Putamen (tissue), 1 donor: ENCODE measurements at places on chromosomes 2 and 18.

DNA sequence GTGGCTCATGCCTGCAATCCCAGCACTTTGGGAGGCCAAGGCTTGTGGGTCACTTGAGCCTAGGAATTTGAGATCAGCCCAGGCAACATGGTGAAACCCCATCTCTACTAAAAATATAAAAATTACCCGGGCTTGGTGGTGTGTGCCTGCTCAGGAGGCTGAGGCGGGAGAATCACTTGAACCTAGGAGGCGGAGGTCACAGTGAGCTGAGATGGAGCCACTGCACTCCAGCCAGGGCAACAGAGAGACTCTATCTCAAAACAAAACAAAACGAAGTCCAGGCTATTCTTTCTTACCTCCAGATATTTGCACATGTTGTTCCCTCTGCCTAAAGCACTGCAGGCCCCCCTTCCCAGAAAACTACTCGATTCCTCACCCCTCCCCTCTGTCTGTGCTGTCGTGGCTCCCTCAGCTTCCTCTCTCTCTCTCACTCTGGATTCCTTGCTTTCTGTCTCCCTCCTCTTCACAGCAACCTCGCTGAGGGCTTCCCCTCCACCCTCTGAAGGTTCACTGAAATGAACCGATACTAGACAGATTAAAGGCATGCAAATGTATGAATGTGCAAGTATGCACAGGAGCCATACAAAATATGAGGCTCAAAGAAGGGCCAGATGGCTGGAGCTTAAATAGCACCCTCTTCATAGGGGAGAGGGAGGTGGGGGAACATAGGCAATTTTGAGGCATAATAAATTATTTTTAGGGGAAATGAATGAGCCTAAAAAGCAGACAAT, 18.5 kb downstream of the TMEM177 start:
- DNase-seq: no peak

DNA sequence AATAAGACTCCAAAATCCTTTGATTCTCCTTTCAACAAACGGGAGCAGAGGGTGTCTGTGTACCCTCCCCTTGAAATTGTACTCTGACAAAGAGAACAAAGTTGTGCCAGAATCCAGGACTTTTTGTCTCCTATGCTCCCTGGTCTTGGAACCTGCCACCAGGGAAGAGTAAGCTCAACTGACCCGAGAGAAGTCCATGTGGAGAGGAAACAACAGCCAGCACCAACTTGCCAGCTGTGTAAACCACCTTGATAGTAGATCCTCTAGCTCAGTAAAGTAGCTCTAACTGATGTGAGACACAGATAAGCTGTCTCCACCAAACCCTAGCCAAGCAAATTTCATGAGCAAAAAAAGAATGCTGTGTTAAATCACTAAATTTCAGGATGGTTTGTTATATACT, 46.9 kb downstream of the LNPK start:
- no peak for DNase-seq

DNA sequence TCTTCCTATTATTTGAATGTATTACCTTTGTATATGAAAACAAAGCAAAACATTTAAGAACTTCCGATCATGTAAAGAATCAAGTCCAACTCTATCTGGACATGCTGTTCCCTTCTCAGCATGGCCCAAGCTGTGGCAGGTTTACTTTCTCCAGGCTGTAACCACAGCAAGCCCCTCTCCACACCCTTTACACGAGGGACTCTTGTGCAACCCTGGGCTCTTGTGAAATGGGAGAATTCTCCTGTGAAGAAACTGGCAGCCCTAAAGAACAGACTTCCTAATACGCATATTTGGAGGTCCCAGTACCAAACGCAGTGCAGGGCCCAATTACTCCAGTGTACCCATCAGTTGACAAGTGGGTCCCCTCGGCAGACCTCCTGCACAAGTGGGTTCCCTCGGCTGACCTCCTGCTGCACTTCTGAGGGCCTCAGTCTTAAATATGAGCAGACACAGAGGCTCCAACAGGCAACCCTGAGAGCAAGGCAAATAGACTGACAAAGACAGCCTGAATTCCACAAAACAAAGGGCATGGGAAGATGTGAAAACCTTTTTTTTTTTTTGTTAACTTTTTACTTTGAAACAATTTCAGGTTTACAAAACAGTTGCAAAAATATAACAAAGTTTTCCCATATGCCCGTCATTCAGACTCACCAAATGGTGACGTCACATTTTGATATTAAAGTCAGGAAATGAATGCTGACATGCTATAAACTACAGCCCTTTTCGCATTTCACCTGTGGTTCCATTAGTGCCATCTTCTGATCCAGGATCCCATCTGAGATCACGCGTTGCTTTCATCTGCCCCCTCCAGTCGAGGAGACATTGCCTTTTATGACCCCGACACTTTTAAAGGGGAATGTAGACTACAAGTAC, 78.2 kb downstream of the FBXO15 start:
- no peak for DNase-seq

- no peak for DNase-seq
These were observed 431.6 kb upstream of the VRK2 start for GRCh38 chr2:57614988-57615387.

DNA sequence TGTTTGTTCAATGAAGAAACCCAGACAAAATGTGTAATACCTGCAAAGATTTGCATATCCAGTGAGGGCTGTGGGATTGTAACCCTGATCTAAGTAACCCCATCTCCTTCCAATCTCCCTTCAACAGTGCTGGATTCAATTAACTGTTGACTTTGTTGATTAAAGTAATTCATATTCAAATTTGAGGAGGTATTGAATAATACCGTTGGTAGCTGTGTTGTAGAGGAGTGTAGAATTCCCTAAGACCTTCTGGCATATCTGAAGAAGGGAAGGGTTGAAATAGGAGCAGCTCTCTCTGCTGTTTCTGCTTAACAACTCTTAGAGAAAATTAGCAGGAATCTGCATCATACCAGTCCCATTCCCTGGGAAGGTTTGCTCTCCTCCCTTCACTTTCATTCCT, 28.2 kb downstream of the MAIP1 start:
- no peak for DNase-seq

GRCh38 chr2:43328832-43329231, 102.4 kb upstream of the ZFP36L2 start:
- DNase-seq: no peak

GRCh38 chr18:47679864-47680263, 250.6 kb downstream of the SMAD2 start:
- no peak for DNase-seq

DNA sequence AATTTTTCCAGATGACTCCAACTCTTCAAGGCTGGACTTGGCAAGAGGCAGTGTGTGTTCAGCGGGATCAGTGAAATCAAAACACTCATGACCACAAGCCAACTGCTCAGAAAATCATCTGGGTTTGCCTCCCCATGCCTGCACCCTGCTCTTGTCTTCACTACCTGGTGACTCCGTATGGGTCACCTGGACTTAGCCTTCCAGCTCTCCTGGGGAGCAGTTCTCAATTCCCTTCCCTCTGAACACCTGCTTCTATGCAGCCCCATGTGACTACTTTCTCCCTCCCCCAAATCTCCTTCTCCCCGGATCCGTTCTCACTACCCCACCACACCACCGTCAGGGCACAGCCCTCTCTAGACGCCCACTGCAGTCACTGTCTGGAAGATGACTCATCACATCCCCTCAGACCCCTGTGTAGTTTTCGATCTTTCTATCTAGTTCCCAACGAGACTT, 130.2 kb upstream of the ID2 start:
- no peak for DNase-seq

GRCh38 chr2:159078443-159078842, 110.0 kb downstream of the TANC1 start:
- no peak for DNase-seq

GRCh38 chr2:219851801-219852481, 224.5 kb downstream of the SLC4A3 start:
- no peak for DNase-seq
